Osteoblast (primary cell): ENCODE measurements at places on chromosomes 4 and X. TPM values are rescaled to one million over a fixed set of nuclear protein-coding genes. Genes with fewer than 3 reads are reported as not detected.

DNA sequence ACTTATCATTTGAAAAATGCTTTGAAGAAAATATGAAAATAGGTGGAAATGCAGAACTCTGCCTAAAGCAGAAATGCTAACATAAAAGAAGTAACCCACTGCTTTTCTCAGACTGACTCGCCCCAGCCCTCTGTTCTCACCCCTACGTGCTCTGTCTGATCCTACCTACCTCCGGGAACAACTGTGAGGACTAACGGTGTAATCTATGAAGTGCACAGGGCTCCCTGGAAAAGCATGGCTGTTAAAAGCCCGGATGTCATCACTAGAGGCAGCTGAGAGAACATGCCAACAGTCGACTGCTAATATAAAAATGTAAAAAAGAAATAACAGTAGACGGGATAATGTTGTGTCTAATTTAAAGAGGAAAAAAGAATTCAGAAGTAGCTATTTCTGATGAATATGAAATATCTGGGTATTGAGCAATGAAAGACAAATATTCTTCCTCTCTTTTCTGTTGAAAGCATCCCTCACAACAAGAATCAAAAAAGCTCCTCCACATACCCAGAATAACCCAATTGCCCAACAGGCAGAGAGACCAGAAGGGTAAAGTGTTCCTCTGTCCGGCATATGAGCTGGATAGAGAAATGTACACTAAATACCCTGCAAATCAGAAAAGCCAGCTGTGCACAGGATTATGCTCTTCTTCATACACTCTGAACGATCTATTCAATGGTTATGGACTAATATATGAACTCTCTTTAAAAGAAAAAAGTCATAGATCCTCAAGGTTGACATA is 130.7 kb downstream of the TSPAN5 start:
- H3K4me1 ChIP-seq: peaks cover 30% of the 10 kb centered on the region
- no peaks in the 10 kb centered on the region for H3K27me3 ChIP-seq
- no peak overlapping the region for H3K27ac ChIP-seq
- DNase-seq: no peak
- no peak overlapping the region for H3K4me3 ChIP-seq
- no peaks in the 10 kb centered on the region for H3K36me3 ChIP-seq

DNA sequence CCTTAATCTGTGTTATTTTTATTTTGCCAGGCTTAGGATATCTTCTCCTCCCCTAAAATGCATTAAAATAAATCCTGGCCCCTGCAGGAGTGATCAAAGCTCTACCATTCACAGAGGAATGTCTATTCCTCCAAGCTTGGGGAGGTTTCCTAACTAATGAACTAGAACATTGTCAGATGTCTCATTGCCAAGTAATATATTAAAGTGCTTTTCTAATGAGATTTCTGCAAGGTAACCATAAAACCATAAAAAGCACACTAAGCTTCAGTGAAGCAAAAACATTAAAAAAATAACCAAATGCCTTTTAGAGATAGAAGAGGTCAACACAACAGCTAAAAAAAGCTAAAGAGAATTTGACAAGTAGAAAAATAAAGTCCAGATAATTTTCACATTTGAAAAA is 34.8 kb downstream of the IGFBP7 start:
- no peak for DNase-seq
- peaks cover 87% of the 10 kb centered on the region for H3K4me1 ChIP-seq
- no peak overlapping the region for H3K4me3 ChIP-seq
- H3K27ac ChIP-seq: peak overlapping the region; percentile 88

DNA sequence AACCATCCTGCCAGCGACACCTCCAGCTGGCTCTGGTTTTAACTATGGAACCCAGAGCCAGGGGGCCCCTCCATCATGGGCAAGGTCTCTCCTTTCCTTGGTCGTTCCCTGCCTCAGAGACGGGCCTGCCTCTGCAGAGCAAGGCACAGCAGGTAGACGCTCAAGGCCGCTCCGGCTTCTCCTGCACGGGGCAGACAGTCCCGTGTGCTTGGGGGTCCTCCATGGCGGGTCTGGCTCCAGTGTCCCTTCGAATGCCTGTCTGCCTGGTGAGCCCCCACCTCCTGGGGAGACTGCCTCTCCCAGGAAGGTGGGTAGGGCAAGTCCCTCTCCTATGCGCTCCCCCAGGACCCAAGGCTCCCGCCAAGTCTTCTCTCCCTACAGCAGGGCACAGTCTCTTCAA is 71.5 kb downstream of the ACOX3 start:
- no peaks in the 10 kb centered on the region for H3K36me3 ChIP-seq
- peak; percentile 61 for DNase-seq
- H3K4me3 ChIP-seq: no peak overlapping the region
- H3K27me3 ChIP-seq: no peaks in the 10 kb centered on the region
- no peaks in the 10 kb centered on the region for H3K4me1 ChIP-seq

The KCNIP4 gene
- total RNA-seq: under 0.01 TPM in 1 of 2 replicates, not detected in the other

DNA sequence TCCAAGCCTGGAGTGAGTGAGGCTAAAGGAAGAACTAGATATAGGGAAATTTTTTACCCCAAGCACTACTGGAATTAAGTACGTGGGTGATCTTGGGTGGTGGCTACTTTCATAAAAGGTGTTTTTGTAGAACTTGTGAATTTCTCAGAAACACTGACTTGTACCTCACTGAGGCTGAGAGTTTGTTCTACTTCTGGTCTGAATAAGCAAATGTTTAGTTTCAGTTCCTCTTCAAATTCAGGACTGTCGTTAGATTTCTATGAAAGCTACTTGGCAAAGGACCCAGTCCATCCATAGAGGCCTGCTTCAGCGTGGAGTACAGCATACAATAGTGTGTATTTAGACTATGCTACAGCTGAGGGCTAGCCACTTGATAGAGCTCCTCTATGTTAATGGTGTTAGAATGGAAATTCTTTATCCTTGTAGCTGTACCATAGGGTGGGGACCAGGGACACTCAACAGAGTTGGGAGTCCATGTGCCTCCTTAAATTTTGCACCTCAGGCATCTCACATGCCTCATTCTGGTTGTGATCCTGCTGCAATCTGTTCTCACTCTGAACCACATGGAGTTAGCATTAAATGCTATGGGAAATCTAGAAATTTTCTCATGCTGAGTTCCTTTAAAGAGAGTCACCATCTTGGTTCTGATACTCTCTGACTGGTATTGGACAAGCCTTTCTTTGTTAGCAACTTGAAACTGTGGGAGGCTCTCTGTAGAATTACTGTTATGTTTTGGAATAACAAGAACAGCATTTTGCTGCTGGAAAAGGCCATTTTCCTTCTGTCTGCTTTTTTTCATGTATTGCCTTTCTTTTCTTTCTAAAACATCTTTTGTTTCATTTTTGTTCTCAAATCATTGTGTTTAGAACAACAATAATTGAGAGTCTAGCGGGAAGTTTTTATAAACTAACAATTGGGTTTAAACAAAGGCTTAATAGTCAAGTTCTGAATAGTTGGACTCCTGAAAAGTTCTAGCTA is 86.8 kb downstream of the PDGFRA start:
- no peaks in the 10 kb centered on the region for H3K36me3 ChIP-seq
- no peak overlapping the region for H3K4me3 ChIP-seq
- no peak for DNase-seq
- H3K4me1 ChIP-seq: no peaks in the 10 kb centered on the region
- peaks cover 16% of the 10 kb centered on the region for H3K27me3 ChIP-seq

The CCSER1 gene
- under 0.01 TPM in 1 of 2 replicates, not detected in the other for total RNA-seq
